ENCODE measurements at places on chromosomes 5 and 9. TPM values are rescaled to one million over a fixed set of nuclear protein-coding genes. Genes with fewer than 3 reads are reported as not detected.

DNA sequence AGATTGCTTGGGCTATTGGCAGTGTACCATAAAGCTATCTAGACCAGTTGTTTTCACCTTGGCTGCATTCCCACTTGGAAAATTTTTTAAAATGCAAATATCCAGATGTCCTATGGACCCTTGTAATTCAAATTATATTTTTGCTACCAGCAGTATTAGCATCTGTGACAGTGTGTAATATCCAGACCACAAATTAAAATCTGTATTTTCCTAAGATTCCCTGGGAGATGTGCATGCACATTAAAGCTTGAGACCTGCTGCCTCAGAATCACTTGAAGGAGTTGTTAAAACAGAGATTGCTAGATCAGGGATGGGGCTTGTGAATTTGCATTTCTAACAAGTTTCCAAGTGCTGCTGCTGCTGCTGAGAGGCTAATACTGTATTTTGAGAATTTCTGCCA, 381.2 kb upstream of the PDE4D start:
- no peak for DNase-seq

DNA sequence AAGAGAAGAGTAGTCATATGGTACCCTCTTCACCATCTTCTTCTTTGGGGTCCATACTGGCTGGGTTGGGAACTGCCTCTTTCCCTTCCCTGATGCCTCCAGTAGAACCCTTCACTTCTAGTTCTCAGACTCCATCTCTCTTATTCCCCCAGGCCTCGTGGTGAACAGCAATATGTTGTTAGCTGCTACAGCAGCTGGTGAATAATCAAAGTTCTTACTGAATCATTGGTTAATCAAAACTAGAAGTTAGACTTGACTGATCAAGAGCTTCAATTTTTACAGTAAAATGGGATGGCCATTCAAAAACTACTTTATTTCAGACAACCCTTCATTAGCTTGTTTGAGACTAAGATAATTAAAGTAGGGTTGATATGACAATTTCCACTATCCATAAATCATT, 190.9 kb upstream of the GNA14 start:
- DNase-seq, result no peak

The ANKRD18B gene
- not detected for total RNA-seq

The LHX2 gene
- total RNA-seq, result not detected

DNA sequence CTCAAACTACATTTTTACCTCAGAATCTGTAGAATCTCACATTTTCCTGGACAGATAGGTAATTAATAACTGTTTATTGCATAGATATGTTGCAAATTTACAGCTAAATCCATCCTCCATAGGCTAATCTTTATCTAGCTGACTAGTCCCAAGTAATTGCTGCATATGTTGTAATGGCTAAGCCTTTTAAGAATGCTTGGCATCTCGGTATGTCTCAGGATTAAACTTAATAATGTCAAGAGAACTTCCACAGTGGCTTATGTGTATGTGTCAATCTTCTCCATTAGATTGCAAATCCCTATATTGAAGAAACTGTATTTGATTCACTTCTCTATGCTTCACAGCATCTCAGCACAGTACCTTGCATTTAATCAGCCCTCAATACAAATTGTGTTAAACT, 131.9 kb downstream of the PRDM9 start:
- no peak for DNase-seq

- DNase-seq, result no peak
These were observed 798 bp downstream of the MEGF9 start for GRCh38 chr9:120713257-120714087.

The C9orf43 gene
- not detected for total RNA-seq

DNA sequence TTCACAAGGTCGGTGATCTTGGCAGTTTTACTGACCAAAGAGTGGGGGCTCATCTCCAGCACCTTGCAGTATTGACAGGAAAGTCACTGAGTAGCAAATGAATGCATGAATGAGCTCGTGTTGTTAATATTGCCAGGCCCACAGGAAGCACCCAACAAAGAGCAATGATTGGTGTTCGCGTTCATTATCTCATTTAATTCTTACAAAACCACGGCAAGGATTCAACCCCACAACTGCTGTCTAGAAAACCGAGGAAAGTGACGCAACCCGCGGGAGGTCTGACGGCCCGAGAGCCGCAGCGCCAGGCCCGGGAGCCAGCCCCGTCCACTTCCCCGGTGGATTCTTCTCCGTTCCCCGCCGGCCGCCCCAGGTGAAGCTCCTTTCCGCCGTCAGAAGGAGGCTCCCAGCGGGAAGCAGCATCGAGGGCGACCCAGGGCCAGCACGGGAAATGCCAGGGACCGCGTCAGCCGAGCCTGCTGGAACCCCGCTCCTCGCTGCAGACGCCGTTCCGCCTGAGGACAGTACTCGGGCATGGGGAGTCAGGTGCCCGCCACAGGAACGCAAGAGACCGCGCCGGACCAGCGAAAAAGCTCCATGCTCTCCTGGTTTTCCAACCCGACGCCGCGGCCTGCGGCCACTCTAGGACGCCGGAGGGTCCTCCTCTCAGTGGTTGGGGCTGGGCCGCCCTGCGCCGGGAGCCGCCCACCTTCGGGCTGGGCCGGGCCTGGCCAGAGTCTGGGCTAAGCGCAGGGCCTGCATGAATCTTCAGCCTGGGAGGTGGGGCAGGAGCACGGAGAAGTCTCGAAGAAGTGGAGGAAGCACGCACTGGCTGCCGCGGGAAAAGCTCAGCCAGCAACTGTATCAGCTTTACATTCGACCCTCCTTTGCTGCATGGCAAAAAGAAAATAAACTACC, 19.8 kb upstream of the FER start:
- peak; percentile 94 for DNase-seq

- no peak for DNase-seq
These were observed 159.8 kb upstream of the CCDC152 start for GRCh38 chr5:42596817-42597216.

DNA sequence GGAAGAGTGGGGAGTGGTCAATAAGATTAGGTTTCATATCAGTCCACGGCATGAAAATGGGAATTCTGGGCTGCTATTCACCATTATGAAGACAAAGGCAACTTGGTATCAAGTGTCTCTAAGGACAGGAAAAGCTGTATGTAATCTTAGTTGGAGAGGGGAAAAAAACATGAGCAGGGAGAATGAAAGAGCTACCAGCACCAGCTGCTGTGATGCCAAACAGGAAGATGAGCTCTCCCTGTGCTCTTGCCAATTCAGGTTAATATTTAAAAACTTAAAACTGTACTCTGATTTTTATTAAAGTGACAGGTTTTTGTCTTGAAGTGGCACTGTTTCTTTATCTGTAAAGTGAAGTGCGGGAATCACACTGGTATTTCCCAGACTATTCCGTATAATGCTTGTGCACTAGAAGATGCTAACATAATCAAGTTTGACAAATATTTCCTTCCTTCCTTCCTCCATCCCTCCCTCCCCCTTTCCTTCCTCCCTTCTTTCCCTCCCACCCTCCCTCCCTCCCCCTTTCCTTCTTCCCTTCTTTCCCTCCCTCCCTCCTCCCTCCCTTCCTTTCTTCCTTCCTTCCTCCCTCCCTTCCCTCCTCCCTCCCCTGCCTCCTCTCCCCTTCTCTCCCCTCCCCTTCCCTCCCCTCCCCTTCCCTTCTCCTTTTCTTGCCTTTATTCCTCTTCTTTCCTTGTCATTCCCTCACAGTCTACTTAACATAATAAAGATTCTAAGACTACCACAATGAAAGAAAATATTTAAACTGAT, 1383.0 kb upstream of the C9orf72 start:
- no peak for DNase-seq

DNA sequence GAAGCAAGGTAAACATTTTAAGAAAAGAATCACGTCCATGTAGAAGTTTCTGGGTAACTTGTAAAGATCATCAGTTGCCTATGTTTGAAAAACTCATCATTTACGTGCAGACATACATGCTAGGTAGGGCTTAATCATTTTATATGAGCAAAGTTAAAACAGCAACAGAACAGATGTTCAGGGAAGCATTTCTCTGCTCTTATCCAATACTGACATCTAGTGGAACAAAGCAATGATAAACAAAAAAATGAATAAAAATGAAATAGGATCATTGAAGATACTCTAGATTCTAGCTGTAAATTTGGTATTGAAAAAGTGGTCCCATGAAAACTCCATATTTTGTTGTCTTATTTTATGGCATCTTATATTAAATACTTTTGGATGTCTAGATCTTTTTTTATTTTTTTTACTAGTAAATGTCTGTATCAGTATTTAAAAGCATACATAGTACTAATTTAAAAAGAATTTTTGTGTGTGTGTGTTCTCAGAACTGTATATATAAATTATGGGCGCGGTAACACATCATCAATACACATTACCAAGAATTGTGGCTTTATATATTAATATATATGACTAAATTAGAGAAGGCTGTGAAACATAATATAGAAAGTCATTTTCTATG, 1050.2 kb downstream of the CDH12 start:
- DNase-seq, result no peak

- no peak for DNase-seq
These were observed 4.6 kb upstream of the SLC9A3 start for GRCh38 chr5:528629-529511.

GRCh38 chr5:53161876-53162275, 52.3 kb upstream of the MOCS2 start:
- DNase-seq, result no peak

GRCh38 chr9:99986642-99987041, 80.2 kb downstream of the STX17 start:
- no peak for DNase-seq

The SPINK7 gene
- total RNA-seq, result not detected

- no peak for DNase-seq
These were observed 160.8 kb upstream of the PAPPA start for GRCh38 chr9:115992834-115993233.

The DIPK1B gene
- 86.2 TPM for total RNA-seq

Measured in ascending aorta (tissue), 2 donors.